DMS 273 treated with DMSO at 0.1 percent for 48 hours (cell line): ENCODE measurements at places on chromosomes 2 and 18.
A peak's percentile ranks its signal among the peaks of the same experiment; 100 is the strongest.

DNA sequence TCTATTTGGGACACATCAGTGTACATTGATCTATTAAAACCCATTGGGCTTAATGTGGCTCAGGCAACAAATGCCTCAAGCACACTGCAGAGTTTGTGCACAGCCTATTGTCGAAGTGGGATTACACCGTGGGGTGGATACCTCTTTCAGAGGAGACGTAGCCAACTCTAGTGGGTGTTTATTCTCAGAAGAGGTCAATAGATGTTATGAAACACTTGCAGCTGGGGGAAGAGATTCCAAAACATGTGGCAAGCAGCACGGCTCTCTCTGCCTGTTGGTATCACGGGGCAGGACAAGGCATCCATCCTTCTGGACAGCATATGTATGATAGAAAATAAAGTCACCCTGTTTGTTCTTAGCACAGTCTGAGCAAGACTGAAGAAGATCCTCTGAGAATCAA lies 121.4 kb upstream of the COPS8 start:
- no peak for DNase-seq

GRCh38 chr2:69801745-69802290 lies 27.6 kb upstream of the GMCL1 start:
- no peak for DNase-seq

DNA sequence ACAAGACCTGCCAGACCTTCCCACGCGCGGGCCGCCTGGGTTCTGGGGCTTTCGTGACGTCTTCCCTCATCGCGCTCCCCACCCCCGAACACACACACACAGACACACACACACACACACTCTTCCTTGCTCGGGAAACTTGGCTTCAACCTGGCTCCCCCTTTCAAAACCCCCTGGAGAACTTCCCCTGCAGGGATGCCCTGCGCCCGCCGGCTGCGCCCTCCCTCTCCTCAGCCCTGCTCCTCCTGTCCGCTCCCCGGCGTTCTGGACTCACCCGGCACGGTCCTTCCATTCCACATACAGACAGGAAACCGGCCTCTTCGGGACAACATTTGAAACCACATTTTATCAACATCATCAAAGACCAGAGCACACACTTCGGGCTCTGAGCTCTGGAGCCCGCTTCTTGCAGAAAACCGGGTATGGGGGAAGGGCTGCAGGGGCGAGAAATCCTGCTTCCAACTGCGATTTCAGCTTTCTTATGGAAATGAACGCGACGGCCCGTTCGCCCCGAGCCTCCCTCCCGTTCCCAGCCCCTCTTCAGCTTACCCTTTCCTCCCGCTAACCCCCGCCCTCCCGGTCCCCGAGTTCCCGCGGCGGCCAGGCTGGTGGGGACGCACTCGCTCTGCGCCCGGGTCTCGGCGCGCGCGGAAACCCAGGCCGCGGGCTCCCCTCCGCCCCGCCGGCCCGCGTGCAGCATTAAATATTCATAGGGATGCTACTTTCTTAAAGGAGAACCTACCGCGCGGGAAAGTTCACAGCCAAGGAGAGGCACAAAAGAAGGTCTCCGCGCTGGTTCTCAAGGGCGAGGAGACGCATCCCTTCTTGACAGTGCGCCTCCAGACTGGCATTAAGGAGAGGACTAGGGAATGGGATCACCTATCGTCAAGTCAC lies 18.3 kb downstream of the POU3F3 start:
- DNase-seq = no peak

DNA sequence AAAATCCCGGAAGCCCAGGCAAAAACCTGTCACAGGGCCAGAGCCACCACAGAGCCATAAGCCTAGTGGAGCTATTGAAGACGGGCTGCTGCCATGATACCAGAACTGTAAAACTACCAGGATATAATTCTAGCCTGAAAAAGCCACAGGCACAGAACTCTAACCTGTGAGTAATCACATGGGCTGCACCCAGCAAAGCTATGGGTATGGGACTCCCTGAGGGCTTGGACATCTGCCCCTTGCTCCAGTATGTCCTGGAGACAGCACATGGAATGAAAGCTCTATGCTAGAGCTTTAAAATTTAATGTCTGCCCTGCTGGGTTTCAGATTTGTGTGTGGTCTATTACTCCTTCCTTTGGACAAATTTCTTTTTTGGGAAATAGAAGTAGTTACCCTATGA lies 2183.6 kb upstream of the CELF4 start:
- DNase-seq = no peak

DNA sequence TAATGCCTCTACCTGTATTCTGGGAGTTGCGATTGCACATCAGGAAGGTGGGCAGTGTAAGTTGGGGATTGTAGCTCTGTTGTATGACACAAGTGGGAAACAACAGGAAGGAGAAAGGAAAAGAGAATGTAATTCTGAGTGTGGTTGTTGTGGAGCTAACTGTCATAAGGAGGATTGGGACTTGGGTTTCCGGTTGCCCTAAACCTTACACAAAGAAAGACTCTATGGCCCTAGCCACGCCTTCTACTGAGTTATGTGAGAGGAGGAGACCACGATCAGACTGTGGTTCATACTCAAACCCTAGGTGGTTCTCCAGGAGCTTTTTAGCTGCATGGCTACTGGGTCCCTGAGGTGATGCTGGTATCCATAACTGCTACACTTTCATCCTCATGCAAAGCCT lies 86.5 kb downstream of the TANC1 start:
- no peak for DNase-seq

- DNase-seq = no peak
Observed at GRCh38 chr2:236568922-236569572, 578 bp upstream of the ACKR3 start.

- DNase-seq = no peak
Observed at GRCh38 chr18:6249170-6249569, 165.5 kb downstream of the L3MBTL4 start.

- DNase-seq = no peak
Observed at GRCh38 chr2:169349535-169349934, 12.8 kb downstream of the LRP2 start.

GRCh38 chr2:211741966-211742365 lies 796.6 kb downstream of the ERBB4 start:
- DNase-seq = no peak

DNA sequence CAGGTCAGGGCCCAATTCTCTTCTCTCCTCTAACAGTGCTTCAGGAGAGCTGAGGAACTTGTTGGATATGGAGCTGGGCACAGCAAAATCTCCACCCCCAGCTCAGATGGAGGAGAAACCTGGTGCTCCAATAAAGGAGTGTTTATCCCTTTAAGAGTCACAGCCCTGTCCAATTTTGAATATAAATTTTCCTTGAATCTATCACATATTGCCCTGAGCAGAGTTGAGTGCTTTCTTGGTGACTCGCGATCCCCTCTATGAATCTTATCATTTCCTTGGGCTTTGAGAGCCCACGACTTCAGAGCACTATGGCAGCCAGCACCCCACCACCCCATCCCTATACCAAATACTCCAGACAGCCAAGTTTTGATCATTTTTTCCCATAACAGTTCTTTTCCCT lies 34.4 kb upstream of the SMAD7 start:
- no peak for DNase-seq

DNA sequence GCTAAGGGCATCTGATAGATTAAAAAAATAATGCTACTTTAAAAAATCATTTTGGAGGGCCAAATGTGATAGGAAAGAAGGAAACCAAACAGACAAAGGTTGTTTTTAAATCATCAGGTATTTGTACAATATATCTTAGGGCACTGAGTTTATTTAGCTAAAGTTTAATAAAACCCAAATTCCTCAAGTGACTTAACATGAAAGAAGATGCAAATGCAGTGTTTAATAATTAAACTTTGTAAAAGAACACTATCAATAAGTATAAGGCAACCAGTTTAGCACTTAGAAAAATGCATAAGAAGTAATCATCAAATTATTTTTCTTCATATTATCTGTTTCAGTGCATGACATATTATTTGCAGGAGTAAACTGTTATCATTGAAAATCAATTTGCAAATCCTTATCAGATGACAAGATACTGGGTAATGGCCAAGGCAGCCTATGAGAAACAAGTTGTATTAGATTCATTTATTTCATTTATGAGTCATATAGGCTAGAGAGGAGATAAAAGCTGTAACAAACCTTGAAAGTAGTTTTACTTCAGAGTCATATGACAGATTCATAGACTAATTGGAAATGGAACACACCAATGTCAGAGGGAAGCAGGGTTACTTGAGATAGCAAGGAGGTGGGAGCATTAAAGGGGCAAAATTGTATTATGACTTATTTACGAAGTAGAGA lies 165.5 kb downstream of the GCA start:
- DNase-seq = no peak

DNA sequence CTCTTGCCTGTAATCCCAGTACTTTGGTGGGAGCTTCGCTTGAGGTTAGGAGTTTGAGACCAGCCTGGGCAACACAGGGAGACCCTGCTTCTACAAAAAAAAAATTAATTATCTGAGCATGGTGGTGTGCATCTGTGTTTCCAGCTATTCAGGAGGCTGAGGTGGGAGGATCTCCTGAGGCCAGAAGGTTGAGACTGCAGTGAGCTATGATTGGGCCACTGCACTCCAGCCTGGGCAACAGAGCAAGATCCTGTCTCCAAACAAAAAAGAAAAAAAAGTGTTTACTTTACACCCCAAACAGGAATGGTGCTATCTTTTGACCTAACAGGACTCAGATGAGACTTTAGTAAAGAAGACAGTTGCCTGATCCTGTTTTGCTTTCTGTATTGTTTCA lies 35.6 kb downstream of the MAL start:
- no peak for DNase-seq

DNA sequence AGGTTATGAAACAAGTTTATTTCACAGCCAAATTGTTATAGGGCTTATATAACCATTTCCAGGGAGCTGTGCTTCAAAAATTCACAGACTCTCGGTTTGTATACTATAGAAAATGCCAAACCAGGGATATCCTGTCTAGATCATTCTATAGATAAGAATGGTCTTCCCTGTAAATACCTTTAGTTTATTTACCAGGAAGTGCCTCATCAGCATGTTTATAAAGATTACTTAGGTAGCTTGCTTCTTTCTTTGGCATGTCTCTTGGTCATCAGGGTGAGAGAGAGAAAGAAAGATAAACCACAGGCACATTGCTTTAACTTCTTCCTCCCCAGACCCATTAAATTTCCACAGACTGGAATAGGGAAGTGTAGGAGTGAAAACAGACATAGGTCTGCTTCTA lies 439.4 kb downstream of the SPAG16 start:
- DNase-seq = no peak

DNA sequence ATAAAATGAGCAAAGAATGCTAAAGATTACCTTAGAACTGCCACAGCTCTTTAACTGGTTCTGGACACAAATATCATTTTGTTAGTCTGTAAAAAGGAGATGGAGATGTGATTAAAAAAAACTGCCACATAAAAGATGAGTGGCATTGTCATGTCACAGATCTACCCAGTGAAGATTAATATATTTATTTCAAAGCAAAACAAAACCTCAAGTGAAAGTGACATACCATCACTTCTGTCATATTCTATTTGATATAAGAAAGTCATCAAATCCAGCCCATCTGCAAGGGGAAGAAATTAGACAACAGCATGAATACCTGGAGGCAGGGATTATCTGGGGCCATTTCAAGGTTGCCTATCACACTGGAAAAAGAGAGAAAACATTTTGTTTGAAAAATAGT lies 417.6 kb upstream of the LRRTM4 start:
- no peak for DNase-seq

- no peak for DNase-seq
Observed at GRCh38 chr2:16632598-16632997, 33.0 kb downstream of the CYRIA start.

- no peak for DNase-seq
Observed at GRCh38 chr18:24427484-24427883, 1.0 kb downstream of the IMPACT start.

DNA sequence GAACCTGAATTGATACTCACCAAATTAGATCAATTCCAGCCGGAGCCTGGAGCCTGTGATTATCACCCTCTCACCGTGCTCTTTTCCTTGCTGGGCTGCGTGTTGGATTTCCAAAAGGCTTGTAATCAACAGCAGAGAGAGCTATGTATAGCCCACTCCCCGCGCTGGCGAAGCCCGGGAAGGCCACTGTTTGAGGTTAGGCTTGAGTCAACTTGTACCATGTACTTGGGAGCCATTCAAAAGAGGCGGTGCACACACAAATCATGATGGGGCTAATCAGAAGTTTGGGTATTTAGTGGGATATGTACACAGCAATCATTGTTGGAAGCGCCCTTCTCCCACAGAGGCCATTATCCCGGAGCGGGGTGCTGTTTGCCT lies 151.6 kb downstream of the GLI2 start:
- no peak for DNase-seq

GRCh38 chr18:23784832-23785245 lies 95.6 kb downstream of the LAMA3 start:
- DNase-seq = no peak

DNA sequence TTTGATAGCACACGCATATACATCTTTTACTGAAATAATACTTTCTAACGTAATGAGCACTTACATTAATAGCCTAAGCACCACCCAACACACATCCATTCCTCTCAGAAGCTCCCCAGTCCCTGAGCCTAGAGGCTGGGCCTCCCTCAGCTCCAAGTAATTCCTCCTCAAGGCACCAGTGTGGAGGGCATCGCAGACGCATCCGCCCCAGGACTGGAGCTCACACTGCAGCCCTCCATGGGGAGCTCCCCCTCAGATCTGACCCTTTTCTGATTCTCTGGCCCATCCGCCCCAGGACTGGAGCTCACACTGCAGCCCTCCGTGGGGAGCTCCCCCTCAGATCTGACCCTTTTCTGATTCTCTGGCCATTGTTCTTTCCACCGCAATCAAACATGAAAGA lies 60.4 kb upstream of the SNTG2 start:
- DNase-seq = no peak

- peak; percentile 50 for DNase-seq
Observed at GRCh38 chr2:162430323-162430722, 86.4 kb downstream of the GCA start.

DNA sequence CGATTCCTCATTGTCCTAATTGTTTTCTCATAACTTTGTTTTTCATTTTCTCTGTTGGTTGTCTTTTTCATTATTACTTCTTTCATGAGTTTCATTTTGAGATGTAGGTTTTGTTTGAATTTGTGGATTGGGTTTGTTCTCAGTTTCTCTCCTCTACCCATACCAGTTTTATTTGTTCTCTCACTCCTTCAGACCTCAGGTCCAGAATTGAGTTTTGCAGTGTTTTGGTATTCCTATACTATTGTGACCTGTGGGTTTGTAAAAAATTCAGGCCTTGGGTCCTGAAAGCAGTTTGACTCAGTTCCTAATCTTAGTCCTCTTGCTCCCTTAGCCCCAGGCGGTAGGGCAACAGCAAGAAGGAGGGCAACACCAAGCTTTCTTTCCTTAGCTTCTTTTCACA lies 28.3 kb upstream of the UBE2E3 start:
- DNase-seq = no peak

- DNase-seq = no peak
Observed at GRCh38 chr2:121898483-121898882, 143.0 kb downstream of the TSN start.

DNA sequence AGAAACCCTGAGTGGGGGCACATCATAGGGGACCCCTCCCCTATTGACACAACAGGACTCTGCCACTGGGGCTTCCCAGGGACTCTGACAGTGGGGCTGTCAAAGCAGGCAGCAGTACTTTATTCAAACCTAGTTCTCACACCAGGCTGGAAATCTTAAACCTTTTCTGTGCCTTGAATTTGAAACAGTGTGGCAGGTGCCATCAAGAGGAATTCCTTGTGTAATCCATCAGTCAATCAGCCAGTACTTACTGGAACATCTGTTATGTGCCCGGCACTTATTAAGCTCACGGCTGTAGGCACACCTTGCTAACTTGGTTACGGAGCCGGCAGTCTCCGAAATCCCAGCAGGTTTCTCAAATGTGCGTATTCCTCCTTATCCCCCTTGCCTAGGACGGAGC lies 12.0 kb downstream of the GLI2 start:
- peak; percentile 9 for DNase-seq

- no peak for DNase-seq
Observed at GRCh38 chr2:71923143-71923525, 224.5 kb downstream of the CYP26B1 start.
